A673 (cell line): ENCODE measurements at places on chromosomes 13 and 19. TPM values are rescaled to one million over a fixed set of nuclear protein-coding genes. Genes with fewer than 3 reads are reported as not detected.

- no peaks in the 10 kb centered on the region for H3K4me1 ChIP-seq
- H3K36me3 ChIP-seq, result no peaks in the 10 kb centered on the region
- peaks cover 6% of the 10 kb centered on the region for H3K27me3 ChIP-seq
- H3K27ac ChIP-seq, result peak overlapping the region; percentile 54
Observed at GRCh38 chr19:16325161-16325527, 518 bp downstream of the KLF2 start.

GRCh38 chr13:97257228-97257755, 35.2 kb downstream of the MBNL2 start:
- H3K4me1 ChIP-seq, result peaks cover 23% of the 10 kb centered on the region
- H3K4me3 ChIP-seq, result no peak overlapping the region
- no peak overlapping the region for H3K27ac ChIP-seq
- H3K27me3 ChIP-seq, result no peaks in the 10 kb centered on the region

The ZNF221 gene
- 4.8 and 6.1 TPM in 2 replicates for total RNA-seq

The MBD3L2 gene
- 1.0 TPM in 1 of 2 replicates, not detected in the other for total RNA-seq

The ZNF284 gene
- total RNA-seq, result 3.1 and 3.2 TPM in 2 replicates

The KIR3DL2 gene
- total RNA-seq, result not detected in 2 replicates

- H3K27ac ChIP-seq, result no peak overlapping the region
Observed at GRCh38 chr13:20686863-20687579, 16.5 kb upstream of the IL17D start.

- no peak overlapping the region for H3K27ac ChIP-seq
- no peaks in the 10 kb centered on the region for H3K27me3 ChIP-seq
- H3K4me1 ChIP-seq, result no peaks in the 10 kb centered on the region
- no peak overlapping the region for H3K4me3 ChIP-seq
- no peak for DNase-seq
Observed at GRCh38 chr13:32125221-32125689, 93.7 kb downstream of the FRY start.

The GADD45GIP1 gene
- 61.1 and 67.5 TPM in 2 replicates for total RNA-seq

The CYP4F12 gene
- not detected in 2 replicates for total RNA-seq

DNA sequence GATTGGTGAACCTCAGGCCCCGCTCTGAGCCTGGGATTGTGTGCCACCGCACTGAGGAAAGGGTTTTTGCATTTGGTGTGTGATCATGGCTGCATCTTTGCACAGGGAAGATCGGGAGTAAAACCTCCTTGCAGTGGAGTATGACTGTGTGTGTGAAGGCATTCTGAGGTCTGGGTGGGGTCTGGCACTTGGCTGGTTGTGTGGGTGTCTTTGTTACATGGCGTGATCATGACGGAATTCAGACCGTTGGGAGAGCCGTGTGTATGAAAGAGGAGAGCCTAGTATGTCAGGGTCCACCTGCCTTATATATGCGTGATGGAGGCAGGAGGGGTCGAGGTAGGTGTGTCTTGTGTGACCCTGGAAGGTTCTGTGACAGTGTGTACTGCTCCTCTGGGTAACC, 740 bp upstream of the BEST2 start:
- DNase-seq, result no peak
- H3K27me3 ChIP-seq, result peaks cover 9% of the 10 kb centered on the region
- no peak overlapping the region for H3K27ac ChIP-seq

The PDX1 gene
- total RNA-seq, result not detected in 2 replicates

GRCh38 chr13:84864341-84864740, 934.9 kb downstream of the SLITRK6 start:
- H3K27me3 ChIP-seq, result no peaks in the 10 kb centered on the region
- H3K27ac ChIP-seq, result no peak overlapping the region
- H3K4me3 ChIP-seq, result no peak overlapping the region
- DNase-seq, result no peak
- H3K36me3 ChIP-seq, result no peaks in the 10 kb centered on the region

DNA sequence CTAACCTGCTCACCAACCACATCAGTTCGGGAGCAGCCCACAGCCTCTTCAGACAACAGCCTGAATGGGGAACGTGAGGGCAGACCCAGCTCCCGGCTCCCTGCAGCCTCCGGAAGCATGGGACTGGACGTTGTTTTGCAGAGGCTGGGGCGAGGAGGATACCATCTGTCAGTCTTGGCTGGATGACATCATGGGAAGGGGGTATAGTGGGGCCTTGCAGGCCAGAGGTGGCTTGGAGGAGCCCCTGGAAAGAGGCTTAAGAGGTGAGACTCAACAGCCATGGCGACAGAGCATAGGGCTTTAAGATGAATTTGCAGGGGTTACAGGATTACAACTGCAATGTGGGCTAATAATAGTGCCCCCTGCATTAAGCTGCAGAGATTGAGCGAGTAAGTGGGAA, 1.5 kb downstream of the FXYD3 start:
- H3K4me3 ChIP-seq, result no peak overlapping the region
- no peaks in the 10 kb centered on the region for H3K36me3 ChIP-seq
- H3K27me3 ChIP-seq, result no peaks in the 10 kb centered on the region

The KLK12 gene
- total RNA-seq, result not detected in 2 replicates

The ZNF792 gene
- total RNA-seq, result 15.4 and 15.5 TPM in 2 replicates

DNA sequence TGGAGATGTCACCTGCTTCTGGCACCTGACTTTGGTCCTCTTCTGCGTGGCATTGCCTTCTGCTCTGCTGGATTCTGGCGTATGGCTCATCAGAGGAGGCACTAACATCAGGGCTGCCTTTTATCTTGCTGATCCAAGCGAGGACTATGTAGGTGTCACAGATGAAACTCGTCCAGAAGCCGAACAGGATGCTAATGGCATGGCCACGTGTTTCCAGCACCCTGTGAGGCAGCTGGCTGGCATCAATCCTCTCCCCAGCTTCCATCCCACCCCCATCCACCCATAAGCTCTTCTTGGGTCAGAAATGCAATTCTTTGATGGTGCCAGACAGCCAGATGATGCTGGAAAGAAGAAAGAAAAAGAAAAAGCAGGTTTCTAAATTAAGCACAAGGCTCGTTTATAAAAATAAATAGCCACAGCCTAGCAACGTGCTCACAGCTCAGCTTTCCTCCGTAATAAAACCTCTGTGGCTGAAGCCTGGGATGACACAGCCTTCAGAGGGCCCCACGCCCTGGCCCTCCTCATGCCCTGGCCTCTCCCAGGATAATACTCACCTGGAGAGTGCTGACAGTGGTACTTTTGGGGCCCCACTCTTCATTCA, 212.9 kb upstream of the SERP2 start:
- H3K36me3 ChIP-seq, result no peaks in the 10 kb centered on the region
- no peak overlapping the region for H3K4me3 ChIP-seq
- H3K27me3 ChIP-seq, result no peaks in the 10 kb centered on the region
- DNase-seq, result no peak

The CEACAM16 gene
- not detected in 2 replicates for total RNA-seq

GRCh38 chr13:41327994-41328790, 17.1 kb downstream of the NAA16 start:
- H3K36me3 ChIP-seq, result peaks cover 23% of the 10 kb centered on the region
- H3K27ac ChIP-seq, result no peak overlapping the region
- H3K27me3 ChIP-seq, result no peaks in the 10 kb centered on the region
- H3K4me3 ChIP-seq, result no peak overlapping the region
- H3K4me1 ChIP-seq, result no peaks in the 10 kb centered on the region

The S1PR2 gene
- total RNA-seq, result 8.4 and 10.0 TPM in 2 replicates

- no peak overlapping the region for H3K4me3 ChIP-seq
- no peaks in the 10 kb centered on the region for H3K27me3 ChIP-seq
- no peak for DNase-seq
Observed at GRCh38 chr13:101397742-101398141, 18.6 kb downstream of the NALCN start.

DNA sequence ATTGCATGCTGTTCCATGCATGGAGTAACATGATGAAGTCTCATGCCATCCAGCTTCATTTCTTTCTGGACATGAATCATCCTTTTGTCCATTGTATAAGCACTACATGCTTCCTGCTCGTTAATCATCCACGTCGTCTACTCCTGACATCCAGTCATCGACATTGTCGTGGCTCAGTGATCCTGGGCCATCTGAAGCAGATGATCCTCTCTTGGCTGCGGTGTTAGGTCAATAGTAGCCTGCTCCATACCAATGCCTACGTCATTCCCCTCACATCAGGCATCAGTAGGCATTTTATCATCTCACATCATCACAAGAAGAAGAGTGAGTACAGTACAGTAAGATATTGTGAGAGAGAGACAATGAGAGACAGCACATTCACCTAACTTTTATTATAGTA, 7.9 kb upstream of the MYO16 start:
- H3K27me3 ChIP-seq, result no peaks in the 10 kb centered on the region
- no peaks in the 10 kb centered on the region for H3K36me3 ChIP-seq
- no peak overlapping the region for H3K27ac ChIP-seq
- no peak overlapping the region for H3K4me3 ChIP-seq
- no peaks in the 10 kb centered on the region for H3K4me1 ChIP-seq

GRCh38 chr19:30853036-30853435, 480.9 kb downstream of the ZNF536 start:
- H3K36me3 ChIP-seq, result no peaks in the 10 kb centered on the region
- H3K27ac ChIP-seq, result no peak overlapping the region
- H3K27me3 ChIP-seq, result no peaks in the 10 kb centered on the region
- DNase-seq, result no peak
- no peak overlapping the region for H3K4me3 ChIP-seq
- H3K4me1 ChIP-seq, result no peaks in the 10 kb centered on the region

The SERP2 gene
- total RNA-seq, result 0.69 and 1.5 TPM in 2 replicates

The MEF2B gene
- 2.9 and 3.4 TPM in 2 replicates for total RNA-seq

DNA sequence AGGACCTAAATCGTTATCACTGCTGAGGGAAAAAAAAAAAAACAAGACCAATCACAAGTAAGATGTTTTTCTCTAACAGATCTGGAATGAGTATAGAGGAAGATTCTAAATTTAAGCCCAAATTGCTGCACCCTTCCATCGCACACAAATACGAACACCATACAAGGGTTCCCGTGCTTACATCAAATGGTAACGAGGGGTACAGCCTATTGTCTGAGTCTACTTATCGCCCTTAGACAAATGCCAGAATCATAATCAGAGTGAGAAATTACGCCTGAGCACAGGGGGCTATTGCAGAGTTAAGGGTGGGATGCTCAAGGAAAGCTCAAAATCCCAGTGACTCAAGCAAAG, 603 bp downstream of the ZC3H13 start:
- H3K27ac ChIP-seq, result peak overlapping the region; percentile 98
- no peaks in the 10 kb centered on the region for H3K27me3 ChIP-seq
- H3K36me3 ChIP-seq, result peaks cover 28% of the 10 kb centered on the region
- no peak for DNase-seq
- H3K4me1 ChIP-seq, result peaks cover 16% of the 10 kb centered on the region
- H3K4me3 ChIP-seq, result peak overlapping the region; percentile 89

DNA sequence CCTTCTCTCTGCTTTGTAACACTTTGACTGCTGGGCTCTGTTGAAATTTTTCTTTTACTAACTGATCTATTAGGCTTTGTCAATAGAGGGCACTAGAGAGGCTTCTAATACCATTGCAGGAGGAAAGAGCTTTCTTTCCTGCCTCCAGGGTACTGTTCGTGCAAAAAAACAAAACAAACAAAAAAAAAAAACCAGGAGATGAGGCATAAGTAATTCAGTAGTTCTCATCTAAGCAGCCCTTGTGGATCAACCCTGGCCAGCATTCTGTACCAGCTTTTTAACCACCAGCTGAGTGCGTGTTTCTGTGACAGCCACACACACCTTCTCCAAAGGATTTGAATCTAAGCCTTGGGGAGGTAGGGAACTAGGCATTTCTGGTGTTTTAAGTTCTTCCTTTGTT, 1707.6 kb upstream of the SLC10A2 start:
- no peak overlapping the region for H3K27ac ChIP-seq
- no peaks in the 10 kb centered on the region for H3K36me3 ChIP-seq
- H3K4me3 ChIP-seq, result no peak overlapping the region
- H3K27me3 ChIP-seq, result no peaks in the 10 kb centered on the region
- DNase-seq, result peak; percentile 51
- H3K4me1 ChIP-seq, result no peaks in the 10 kb centered on the region

- no peak for DNase-seq
- H3K4me3 ChIP-seq, result peak overlapping the region; percentile 53
- no peaks in the 10 kb centered on the region for H3K36me3 ChIP-seq
- H3K4me1 ChIP-seq, result peaks cover 21% of the 10 kb centered on the region
- no peak overlapping the region for H3K27ac ChIP-seq
- H3K27me3 ChIP-seq, result peaks cover 9% of the 10 kb centered on the region
Observed at GRCh38 chr19:4580021-4580901, 20.8 kb upstream of the SEMA6B start.

DNA sequence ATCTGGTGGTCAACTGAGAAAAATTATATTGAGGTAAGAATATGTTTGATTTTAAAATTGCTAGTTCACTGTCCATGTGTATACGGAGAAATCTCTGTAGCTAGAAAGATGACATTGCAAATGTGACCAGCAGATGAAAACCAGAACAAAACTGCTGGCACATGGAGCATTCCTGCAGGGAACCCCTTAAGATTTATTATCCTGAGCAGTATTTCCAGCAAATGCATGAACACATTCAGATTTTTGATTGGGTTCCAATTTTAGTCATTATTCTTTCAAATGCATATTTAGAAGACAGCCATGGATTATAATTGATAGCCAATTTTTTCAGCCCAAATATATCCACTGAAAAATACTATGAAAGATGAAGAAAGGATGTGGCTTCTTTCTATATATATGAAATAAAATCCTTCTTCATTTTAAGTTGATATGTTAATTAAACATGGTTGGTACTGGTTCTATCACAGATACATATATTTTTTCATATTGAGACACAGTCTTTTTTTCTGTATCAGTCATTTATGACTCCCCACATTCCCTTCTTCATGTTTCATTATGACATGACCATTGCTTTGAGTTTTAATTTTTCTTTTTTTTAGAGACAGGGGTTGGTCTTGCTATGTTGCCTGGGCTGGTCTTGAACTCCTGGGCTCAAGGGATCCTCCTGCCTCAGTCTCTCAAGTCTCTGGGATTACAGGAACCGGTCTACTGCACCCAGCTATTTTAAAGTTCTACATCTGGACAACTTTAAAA, 376.5 kb downstream of the KLF12 start:
- H3K27me3 ChIP-seq, result no peaks in the 10 kb centered on the region
- no peak overlapping the region for H3K4me3 ChIP-seq
- H3K4me1 ChIP-seq, result peaks cover 46% of the 10 kb centered on the region

The ZNF260 gene
- total RNA-seq, result 18.0 and 20.4 TPM in 2 replicates

The STK24 gene
- 84.8 and 87.8 TPM in 2 replicates for total RNA-seq

- H3K27ac ChIP-seq, result no peak overlapping the region
- no peaks in the 10 kb centered on the region for H3K4me1 ChIP-seq
- H3K27me3 ChIP-seq, result peaks cover 3% of the 10 kb centered on the region
- DNase-seq, result peak; percentile 12
- no peak overlapping the region for H3K4me3 ChIP-seq
Observed at GRCh38 chr19:15696654-15697194, 23.8 kb downstream of the CYP4F12 start.

GRCh38 chr13:33318037-33318436, 32.5 kb upstream of the STARD13 start:
- H3K36me3 ChIP-seq, result no peaks in the 10 kb centered on the region
- peaks cover 3% of the 10 kb centered on the region for H3K4me1 ChIP-seq
- no peak for DNase-seq
- H3K27ac ChIP-seq, result no peak overlapping the region
- H3K27me3 ChIP-seq, result no peaks in the 10 kb centered on the region

DNA sequence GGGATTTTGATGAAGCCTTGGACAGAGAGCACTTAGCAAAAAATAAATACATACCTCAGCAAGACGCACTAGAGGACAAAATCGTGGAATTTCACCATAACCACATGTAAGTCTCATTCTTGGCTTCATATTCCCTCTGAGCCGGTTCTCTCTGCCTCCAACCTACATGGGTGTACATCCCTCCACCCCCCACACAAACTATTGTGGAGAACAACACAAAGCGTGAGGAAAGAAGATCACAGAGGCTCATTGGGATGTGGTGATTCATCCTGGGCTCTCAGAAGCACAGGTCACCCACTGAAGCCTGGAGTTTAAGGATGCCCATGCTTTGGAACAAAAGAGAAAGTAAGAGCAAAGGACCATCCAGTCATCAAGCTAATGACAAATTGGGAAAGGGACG, 192.2 kb downstream of the STK24 start:
- no peak overlapping the region for H3K4me3 ChIP-seq
- H3K27ac ChIP-seq, result no peak overlapping the region
- H3K4me1 ChIP-seq, result peaks cover 8% of the 10 kb centered on the region

The PNMA8B gene
- total RNA-seq, result 0.75 and 0.81 TPM in 2 replicates
